ENCODE measurements at places on chromosomes 16 and 17. TPM values are rescaled to one million over a fixed set of nuclear protein-coding genes. Genes with fewer than 3 reads are reported as not detected.

DNA sequence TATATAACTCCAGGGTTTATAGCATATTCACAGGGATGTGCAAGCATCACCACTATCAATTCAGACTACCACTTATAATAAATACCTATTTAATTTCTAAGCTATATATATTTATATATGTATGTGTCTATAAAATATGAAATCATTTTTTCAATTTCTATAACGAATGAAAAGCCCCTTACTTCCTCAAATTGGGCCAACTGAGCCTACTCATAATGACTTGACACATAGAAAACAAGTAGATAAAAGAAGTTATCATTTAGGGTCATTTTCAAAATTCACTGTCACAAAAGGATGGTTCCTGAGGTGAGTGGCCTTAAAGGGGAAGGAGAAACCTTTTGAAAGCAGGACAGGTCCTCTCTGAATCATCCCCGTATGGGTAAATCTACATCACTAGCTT is 114.1 kb downstream of the ADCY9 start:
- no peak for DNase-seq

DNA sequence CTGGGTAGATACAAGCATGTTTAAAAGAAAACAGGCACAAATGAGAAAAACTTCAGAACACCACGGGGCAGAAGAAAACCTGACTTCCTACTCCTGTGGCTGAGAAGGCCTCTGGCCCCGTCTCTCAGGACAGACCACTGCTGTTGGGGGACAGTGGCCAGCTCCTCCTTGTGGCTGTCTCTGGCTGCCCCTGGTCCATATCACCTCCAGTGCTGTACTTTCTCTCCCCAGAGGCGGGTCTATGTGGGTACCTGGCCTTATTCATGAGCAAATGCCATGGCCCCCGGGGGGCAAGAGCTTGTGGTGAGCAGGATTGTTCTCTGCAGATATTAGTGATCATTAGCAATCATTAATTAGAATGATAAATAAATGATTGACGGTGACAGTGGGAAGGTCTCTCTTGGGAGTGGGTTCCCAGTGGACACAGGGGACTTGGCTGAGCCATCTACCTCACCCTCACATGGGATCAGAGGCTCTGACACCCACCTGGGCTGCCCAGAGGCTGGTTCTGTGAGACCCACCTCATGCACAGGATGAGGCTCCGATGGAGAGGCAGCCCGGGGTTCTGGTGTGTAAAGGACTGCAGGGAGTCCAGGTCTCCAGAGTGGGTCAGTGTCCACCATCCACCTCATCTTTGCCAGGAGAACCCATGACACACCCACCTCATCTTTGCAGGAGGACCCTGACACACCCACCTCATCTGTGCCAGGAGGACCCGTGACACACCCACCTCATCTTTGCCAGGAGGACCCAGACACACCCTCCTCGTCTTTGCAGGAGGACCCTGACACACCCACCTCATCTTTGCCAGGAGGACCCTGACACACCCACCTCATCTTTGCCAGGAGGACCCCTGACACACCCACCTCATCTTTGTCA is 30.6 kb upstream of the CBFA2T3 start:
- DNase-seq, result no peak

GRCh38 chr17:633133-633532 is 81.5 kb downstream of the VPS53 start:
- no peak for DNase-seq

Gene CA5A
- not detected for total RNA-seq

Gene SLC6A2
- total RNA-seq, result not detected

DNA sequence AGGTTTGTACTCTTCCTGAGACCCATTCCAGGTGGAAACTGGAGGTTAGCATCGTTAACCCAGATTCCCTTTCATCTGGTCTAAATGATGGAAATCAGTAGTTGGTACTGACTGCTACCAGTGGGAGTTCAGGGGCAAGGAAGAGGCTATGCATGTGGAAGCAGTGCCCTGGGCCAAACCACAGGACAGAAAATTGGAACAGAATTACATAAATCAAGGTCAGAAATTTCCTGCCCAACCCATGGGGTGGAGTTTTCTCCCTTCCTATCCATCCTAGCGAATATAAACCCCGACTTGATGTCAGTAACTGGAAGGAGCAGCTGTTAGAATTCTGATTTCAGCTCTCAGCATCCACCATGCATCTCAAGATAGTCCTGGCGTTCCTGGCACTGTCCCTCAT is at the start of gene AOC2:
TSS of gene AOC2 (plus strand) at position 310 of the 400 bp plus-strand sequence. CDS start at position 357, 47 bp downstream.
- DNase-seq, result no peak

DNA sequence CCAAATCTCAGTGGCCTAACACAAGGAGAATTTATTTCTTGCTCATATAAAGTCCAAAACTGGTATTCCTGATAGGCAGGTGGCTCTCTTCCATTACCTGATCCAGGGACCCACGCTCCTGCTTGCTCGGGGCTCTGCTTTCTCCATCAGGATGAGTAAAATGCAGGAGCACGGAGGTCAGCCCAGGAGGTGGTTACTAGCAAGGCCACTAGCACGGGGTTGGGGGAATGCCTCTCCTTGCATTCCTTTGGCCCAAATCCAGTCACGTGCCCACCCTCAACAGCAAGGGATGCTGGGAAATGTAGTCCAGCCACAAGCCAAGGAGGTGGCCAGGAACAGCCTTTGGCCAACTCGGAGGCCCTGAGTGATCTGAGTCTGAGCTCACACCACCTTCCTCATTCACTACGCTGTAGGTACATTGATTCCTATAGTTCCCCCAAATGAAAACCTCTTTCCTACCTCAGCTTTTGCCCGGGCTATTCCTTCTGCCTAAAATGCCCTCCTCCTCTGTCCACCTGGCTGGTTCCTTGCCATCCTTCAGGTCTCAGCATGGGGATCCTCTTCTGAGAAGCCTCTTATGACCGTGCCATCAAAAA is 38.3 kb upstream of the HAPSTR1 start:
- no peak for DNase-seq

Gene ZNF287
- 5.2 TPM for total RNA-seq

Gene LGALS9C
- total RNA-seq, result not detected

DNA sequence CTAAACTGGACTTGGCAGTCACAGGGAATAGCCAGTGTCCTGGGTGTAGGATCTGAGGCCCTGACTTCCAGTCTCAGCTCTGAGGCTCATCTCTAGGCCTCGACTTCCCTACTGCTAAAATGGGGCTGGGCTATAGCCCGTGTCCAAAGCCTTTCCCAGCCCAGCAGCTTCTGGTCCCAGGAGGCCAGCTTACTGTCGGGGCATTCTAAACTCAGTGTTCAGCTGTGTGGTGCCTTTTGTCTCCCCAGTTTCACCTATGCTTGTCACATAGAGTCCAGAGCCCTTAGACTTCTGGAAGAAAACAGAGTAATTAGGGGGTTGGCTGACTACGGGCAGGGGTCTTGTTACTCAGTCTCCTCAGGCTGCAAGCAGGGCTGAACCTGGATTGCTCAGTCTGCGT is 94.8 kb downstream of the WSCD1 start:
- no peak for DNase-seq

DNA sequence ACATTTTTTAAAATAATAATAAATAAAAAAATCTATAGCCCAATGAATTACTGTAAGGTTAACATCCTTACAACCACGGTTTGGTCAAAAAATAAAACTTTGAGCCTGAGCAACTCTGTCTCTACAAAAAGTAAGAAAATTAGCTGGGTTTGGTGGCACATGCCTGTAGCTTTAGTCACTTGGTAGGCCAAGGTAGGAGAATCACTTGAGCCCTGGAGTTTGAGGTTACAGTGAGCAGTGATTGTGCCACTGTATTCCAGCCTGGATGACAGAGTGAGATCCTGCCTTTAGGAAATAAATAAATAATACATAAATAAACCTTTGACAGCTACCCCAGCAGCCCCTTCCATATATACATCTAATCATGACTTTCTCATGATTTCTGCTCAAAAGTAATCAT is 26.9 kb upstream of the PHAF1 start:
- no peak for DNase-seq

DNA sequence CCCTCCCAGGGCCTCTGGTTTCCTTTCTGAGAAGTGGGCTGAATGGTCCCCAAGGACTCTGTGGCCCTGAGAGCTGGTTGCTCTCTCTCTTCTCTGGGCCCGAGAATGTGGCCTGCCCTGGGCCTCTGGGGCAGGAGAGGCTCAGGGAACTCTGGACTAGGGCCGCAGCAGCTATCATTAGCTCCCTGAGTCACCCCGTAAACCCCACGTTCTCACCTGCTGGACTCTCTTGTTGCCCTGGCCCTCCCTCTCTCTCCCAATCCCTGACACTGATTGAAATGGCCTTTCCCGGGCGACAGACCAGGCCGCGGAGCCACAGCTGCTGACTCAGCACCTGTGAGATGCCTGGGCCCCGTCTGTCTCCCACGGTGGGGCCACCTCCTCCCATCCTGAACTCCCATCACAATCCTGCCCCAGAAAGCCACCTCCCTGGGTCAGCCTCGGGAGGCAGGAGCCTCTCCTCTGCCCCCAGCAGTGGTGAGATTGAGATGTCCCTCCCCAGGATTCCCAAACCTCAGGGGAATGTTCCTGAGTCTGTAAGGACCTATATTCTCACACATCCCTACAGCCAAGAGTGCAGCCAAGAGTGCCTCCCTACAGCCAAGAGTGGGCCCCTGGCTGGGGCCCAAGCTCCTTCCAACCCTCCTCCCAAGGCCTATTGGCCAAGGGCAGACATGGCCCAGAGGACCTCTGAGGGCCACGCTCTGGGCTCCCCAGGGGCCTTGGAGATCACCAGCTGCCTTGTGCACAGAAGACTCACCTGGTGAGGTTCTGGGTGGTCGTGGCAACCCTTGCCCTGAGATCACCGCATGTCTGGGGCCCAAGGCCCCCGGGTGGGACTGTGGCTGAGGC is 470 bp downstream of the TRPV3 start:
- DNase-seq, result no peak

GRCh38 chr16:28879261-28879840 is 1.1 kb downstream of the ATP2A1 start:
- DNase-seq, result no peak

DNA sequence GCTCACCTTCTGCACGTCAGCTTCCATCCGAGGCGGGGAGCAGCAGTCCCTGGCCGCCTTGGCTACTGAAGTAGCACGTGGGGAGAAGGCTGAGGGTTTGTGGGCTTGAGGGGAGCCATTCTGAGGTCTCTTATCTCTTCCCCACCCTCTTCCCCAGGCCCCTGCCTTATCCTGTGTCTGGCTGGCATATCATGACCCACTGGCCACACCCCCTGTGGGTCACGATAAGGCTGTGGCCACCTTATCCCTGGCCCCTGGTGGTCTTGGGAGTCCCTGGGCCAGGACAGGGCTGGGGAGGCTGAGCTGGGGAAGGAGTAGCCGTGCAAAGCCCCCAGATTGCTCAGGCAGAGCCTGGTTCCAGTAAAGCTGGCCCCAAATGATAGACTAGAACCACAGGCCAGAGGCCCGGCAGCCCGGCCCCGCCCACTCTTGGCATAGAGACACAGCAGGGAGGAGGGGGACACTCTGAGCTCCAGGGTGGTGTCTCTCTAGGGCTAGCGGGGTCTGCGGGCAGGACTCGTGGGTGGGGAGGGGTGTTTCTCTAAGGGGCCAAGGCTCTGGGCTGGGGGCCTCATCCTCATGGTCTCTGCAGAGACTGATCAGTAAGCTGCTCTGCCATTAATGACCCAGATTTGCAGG is 7.6 kb downstream of the SPNS2 start:
- no peak for DNase-seq

DNA sequence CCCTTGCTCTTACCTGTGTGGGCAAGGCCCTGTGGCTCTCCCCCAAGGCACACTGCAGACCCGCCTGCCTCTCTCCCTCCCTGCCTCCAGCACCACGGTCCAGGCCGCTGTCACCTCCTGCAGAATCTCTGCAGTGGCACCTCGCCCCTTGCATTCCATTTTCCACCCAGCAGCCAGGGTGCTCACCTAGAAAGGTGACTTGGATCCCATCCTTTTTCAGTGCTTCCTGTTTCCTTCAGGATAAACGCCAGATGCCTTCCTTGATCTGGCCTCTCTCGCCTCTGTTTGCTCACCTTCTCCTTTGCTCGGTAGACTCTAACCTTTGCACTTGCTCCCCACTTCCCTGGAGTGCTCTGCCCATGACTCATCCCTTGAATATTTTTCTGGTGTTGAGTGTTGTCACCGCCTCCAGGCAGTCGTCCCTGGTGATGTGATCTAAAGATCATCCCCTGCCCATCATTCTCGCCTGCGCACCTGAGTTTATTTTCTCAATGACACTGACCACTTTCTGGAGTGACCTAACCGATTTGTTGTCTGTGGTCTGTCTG is 79.2 kb upstream of the LGALS9 start:
- DNase-seq, result no peak

Measured in activated CD4-positive, alpha-beta T cell treated with anti-CD3 and anti-CD28 coated beads, Interleukin-2, amount 10 ng/mL, durations not matched to agents 24 days and 14 days (primary cell).